ENCODE measurements at places on chromosomes 13 and 19. TPM values are rescaled to one million over a fixed set of nuclear protein-coding genes. Genes with fewer than 3 reads are reported as not detected.

- no peak for DNase-seq
Measured at GRCh38 chr19:4075373-4075772, 8.7 kb upstream of the ZBTB7A start.

DNA sequence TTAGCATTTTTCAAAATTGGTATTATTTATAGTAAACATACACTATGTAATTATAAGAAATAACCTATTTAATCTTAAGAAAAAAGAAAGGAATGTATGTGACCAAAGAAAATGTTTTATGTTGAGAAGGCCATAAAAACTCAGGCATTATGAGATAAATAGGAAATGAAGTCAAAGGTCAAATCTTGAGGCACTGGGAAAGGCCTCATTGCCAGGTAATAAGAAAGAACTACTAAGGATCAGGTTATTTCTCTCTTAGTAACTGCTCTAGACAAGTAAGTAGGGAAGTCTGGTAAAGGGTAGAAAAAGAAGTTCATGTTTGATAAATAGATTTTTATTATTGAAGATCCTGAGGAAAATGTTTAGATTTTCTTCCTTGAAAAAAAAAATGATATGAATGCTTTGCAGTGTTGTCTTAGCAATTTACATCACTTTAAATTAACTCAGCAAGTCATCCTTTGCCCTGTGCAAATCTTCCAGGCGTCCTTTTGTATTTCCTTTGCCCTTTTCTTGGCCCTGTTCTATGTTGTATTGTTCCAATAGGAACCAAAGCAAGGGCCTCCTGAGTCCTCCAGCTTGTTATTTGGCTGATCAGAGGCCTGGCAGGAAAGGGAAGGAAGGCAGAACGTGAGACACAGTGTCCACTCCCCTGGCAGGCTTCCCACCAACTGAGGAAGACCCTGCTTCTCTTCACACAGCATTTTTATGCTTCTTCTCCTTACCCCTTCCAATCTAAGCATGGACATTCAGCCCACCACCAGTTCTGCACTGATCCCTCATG, 260.4 kb upstream of the MIR17HG start:
- DNase-seq: no peak

GRCh38 chr19:49775742-49776370, 9.1 kb downstream of the AP2A1 start:
- no peak for DNase-seq

- no peak for DNase-seq
Measured at GRCh38 chr19:47230921-47231214, at the start of gene BBC3. TSS of gene BBC3 (minus strand) at chr19:47231199. CDS start at chr19:47228431, 2,768 bp downstream.

DNA sequence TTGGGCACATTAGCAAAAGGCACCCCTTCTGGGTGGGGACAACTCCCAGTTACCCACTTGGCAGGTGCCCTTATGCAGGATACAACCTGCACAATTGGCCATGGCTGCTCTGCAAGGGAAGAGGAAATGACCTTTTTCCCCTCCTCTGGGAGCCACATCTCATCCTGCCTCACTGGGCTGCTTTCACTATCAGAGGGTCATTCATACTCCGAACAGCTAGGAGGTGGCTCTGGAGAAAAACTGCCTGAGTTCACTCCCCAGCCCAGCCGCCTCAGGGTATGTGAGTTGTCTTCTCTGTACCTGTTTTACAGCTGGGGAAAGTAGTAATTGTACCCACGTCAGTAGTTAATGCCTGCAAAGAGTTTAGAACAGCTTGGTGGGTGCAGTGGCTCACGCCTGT, 7.1 kb upstream of the ACTN4 start:
- no peak for DNase-seq

The ONECUT3 gene
- not detected for total RNA-seq

The TMEM145 gene
- total RNA-seq: 4.9 TPM
